ENCODE measurements at places on chromosomes 6 and 20. TPM values are rescaled to one million over a fixed set of nuclear protein-coding genes. Genes with fewer than 3 reads are reported as not detected.

The PGC gene
- total RNA-seq: not detected

The DEF6 gene
- total RNA-seq: 0.05 TPM

The TFAP2C gene
- total RNA-seq: 1.1 TPM

The APCDD1L gene
- not detected for total RNA-seq

The DTNBP1 gene
- total RNA-seq: 0.56 TPM

The KIF25 gene
- total RNA-seq: not detected

The NHSL1 gene
- 13.9 TPM for total RNA-seq

The SIRPB1 gene
- total RNA-seq: not detected

The CDSN gene
- total RNA-seq: not detected

The GLP1R gene
- total RNA-seq: not detected

The PPP1R16B gene
- 0.03 TPM for total RNA-seq

The HLA-DPA1 gene
- total RNA-seq: not detected

The KIAA0408 gene
- total RNA-seq: 5.8 TPM

Measured in SJSA1 (cell line).